ENCODE measurements at places on chromosomes 2 and 18. TPM values are rescaled to one million over a fixed set of nuclear protein-coding genes. Genes with fewer than 3 reads are reported as not detected.

GRCh38 chr18:42838546-42839145, 276.8 kb downstream of the RIT2 start:
- H3K27me3 ChIP-seq = no peaks in the 10 kb centered on the region
- no peaks in the 10 kb centered on the region for H3K36me3 ChIP-seq
- H3K4me1 ChIP-seq = no peaks in the 10 kb centered on the region
- no peak for DNase-seq
- no peak overlapping the region for H3K4me3 ChIP-seq

DNA sequence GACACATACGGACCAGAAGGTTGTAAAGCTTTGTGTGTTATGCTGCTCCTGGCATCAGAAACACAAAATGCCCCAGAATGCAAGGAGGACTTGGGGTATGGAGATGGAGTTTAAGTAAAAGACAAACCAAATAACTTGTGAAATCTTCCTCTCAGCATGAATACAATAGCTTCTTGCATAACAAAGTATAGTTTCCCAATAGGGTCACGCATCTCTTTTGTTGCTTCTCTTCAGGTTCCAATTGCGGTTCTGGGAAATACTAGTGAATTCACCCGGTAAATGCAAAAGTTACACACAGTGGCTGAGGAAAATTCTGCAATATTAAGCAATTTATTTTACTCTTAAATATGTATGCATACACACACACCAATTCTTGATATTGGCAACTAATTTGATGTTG, 339.2 kb upstream of the EPHA4 start:
- no peak overlapping the region for H3K4me3 ChIP-seq
- DNase-seq = no peak
- no peak overlapping the region for H3K27ac ChIP-seq
- no peaks in the 10 kb centered on the region for H3K4me1 ChIP-seq
- no peaks in the 10 kb centered on the region for H3K36me3 ChIP-seq

The SEH1L gene
- 132 TPM for total RNA-seq

The IL36G gene
- not detected for total RNA-seq

- H3K4me3 ChIP-seq = peak overlapping the region; percentile 52
- H3K27ac ChIP-seq = peak overlapping the region; percentile 92
- H3K4me1 ChIP-seq = peaks cover 37% of the 10 kb centered on the region
Measured at GRCh38 chr18:3653851-3654441, 204.0 kb downstream of the TGIF1 start.

- DNase-seq = no peak
- H3K4me1 ChIP-seq = peaks cover 11% of the 10 kb centered on the region
- H3K4me3 ChIP-seq = no peak overlapping the region
Measured at GRCh38 chr2:238104691-238105371, 4.7 kb downstream of the ESPNL start.

- H3K4me3 ChIP-seq = peak overlapping the region; percentile 61
- peak overlapping the region; percentile 79 for H3K27ac ChIP-seq
- DNase-seq = no peak
- no peaks in the 10 kb centered on the region for H3K27me3 ChIP-seq
- peaks cover 47% of the 10 kb centered on the region for H3K36me3 ChIP-seq
- peaks cover 83% of the 10 kb centered on the region for H3K4me1 ChIP-seq
Measured at GRCh38 chr2:84857566-84857965, 23.3 kb downstream of the TRABD2A start.
